ENCODE measurements at places on chromosomes 5 and 9.
A peak's percentile ranks its signal among the peaks of the same experiment; 100 is the strongest.

DNA sequence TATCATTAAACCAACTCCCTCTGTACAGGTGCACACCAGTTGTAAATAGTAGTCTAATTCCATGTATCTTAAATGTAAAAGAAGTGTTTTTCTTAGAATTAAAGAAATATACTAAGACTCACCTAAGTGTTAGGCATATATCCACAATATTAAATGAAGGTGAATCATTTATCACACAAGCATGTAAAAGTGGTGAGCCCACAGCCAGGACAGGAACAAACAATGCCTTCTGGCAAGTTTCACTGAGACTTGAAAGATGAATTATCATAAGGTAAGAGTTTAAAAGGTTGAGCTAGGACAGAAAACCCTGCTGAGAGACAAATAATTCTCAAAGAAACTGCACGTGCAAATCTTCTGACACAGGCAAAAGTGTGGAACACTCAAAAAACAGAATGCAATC lies 832.5 kb downstream of the TAF11L14 start:
- no peak for DNase-seq

DNA sequence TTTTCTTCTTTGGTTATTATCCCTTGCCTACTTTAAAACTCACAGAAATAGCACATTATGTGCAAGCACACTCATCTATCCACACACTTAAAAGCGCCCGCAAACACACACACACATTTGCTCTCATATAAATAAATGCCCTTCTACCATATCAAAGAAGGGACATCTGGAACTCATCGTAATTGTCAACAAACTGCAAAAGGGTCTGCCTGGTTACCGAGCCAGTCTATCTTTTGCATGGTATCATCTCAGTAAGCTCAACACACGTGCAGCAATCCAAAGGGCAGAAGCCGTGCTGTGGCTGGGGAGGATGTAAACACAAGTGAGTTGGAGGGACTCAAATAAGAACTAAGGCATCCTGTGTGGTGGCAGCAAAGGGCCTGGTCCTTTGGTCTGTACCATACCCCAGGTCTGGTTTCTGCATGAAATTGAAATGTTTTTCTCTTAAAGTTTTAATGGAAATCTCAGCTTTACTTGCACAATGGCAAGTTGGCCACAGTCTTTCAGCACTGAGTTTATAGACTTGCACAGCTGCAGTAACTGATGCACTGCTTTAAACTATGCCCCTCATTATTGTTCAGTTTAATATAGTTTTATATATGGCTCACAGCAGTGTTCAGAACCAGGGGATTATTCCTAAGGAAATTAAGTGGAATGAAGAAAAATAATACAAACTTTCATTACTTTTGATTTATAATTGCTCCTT lies 331.0 kb downstream of the ADAMTS6 start:
- no peak for DNase-seq

DNA sequence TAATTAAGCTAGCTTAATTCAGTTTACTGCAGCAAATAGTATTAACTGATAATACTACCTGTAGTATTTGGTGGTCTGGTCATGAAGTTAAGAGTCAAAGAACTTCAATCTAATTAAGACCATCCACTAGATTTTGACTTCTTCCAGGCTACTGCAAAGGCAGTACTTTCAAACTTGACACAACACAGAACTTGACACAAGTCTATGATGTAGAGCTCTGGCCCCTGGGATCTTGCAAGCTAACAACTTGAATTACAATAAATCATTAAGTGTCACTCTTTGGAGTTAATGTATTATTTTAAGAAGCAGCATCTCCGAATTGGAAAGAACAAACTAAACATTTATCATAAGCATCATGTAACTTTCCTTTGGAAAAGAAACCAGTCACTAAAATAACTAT lies 40.9 kb downstream of the UIMC1 start:
- no peak for DNase-seq

DNA sequence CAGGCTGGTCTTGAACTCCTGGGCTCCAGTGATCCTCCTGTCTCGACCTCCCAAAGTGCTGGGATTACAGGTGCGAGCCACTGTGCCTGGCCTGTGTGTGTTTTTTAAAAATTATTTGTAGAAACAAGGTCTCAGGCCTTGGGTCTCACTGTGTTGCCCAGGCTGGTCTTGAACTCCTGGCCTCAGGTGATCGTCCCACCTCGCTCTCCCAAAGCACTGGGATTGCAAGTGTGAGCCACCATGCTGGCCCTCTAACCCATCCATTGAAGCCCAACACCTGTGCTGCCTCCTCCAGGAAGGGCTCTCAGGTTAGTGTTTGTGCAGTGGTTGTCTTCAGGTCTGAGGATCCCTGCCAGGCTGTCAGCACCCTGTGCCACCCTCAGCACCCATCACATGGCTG lies 56.6 kb downstream of the CXXC5 start:
- DNase-seq: no peak

- no peak for DNase-seq
Measured at GRCh38 chr5:81208904-81209303, 24.2 kb upstream of the CKMT2 start.

GRCh38 chr5:93620487-93621326 lies 37.7 kb downstream of the NR2F1 start:
- peak; percentile 93 for DNase-seq

- no peak for DNase-seq
Measured at GRCh38 chr5:105812304-105812703, 1858.4 kb downstream of the EFNA5 start.

- no peak for DNase-seq
Measured at GRCh38 chr9:16090907-16091629, 538.2 kb downstream of the CCDC171 start.

- peak; percentile 80 for DNase-seq
Measured at GRCh38 chr9:37034305-37034937, 353 bp upstream of the PAX5 start.

GRCh38 chr5:169831331-169831730 lies 149.0 kb downstream of the INSYN2B start:
- no peak for DNase-seq

- no peak for DNase-seq
Measured at GRCh38 chr5:27962198-27962597, 923.8 kb upstream of the CDH9 start.

- DNase-seq: peak; percentile 11
Measured at GRCh38 chr5:67405755-67406154, 209.2 kb upstream of the CD180 start.

DNA sequence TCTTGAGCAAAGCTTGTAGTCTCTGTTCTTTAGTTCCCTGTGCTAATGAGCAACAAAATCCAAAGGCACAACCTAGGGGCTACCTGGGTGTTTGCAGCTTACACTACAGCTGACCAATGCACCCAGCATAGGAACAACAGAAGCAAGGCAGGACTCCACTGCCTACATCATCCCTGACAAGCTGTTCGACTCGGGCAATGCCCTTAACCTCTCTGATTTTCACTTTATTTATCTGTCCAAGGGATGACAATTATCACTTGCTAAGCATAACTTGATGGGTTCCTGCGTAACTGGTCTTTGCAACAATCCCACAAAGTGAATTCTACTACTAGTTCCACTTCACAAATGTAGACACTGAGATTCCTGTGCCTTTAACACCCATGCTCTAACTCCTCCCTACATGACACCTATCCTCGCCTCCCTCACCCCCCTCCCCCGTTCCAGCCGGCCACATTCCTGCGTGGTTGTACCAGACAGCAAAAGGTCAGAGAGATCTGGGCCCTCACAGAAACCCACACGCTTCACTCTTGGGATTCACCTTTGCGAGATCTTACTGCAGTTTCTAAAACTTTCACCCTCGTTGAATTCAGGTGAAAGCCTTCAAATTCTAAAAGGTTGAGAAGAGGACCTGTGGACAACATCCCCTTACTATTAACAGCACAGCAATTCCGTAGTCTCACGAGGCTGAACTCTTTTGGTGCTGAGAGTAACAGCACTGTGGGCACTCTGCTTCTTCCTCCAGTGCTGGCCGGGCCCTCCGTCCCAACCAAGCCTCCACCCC lies 995 bp downstream of the IPPK start:
- peak; percentile 41 for DNase-seq

- no peak for DNase-seq
Measured at GRCh38 chr5:57249265-57249874, 75.5 kb downstream of the GPBP1 start.

DNA sequence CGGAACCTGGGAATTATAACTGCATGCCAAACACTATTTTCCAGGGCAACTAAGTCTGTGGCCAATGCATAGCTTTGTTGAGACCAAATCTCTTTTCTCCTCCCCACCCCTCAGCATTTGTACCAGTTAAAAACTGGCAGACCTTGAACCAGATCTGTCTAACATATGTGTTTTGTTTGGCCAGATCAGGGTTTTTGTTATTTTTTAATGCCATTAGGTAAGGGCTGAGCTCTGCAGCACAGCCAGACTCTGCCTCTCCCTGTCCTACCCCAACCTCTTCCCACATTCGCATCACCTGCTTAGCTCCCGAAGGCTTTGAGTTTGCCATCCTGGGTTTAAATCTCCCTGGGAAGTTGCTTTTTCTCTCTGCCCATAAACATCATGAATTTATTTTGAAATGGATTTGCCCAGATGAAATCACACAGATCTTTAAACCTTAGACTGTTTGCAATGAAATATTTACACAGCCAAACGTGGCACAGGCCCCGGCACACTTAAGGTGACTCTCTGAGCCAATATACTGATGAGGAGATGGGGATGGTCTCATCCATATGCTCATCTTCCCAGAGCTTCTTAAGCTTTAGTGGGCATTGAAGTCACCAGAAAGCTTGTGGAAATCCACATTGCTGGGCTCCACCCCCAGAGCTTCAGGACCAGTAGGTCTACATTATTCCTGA lies 54.0 kb upstream of the ALDH1B1 start:
- DNase-seq: no peak

- DNase-seq: peak; percentile 91
Measured at GRCh38 chr9:122099271-122099869, 6.3 kb upstream of the TTLL11 start.

- no peak for DNase-seq
Measured at GRCh38 chr5:25334350-25334749, 689.6 kb upstream of the CDH10 start.

DNA sequence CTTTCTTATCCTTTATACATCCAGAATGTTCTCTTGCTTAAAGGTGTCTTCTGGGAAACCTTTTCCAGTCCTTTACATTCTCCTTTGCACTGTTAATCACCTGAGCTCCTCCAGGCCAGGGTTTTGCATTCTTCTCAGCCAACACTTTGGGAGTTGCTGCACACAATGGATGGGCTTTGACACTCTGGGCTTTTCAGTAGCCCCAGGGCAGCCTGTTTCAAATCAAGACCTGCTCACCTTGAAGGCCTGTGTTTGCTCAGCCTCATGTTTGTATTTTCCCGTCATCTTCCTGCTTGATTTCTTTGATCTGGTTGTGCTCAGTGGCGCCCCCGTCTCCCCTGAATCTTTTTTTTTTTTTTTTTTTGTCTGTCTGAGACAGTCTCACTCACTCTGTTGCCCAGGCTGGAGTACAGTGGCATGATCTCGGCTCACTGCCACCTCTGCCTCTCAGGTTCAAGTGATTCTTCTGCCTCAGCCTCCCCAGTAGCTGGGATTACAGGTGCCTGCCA lies 41.0 kb downstream of the DMRT1 start:
- peak; percentile 37 for DNase-seq

DNA sequence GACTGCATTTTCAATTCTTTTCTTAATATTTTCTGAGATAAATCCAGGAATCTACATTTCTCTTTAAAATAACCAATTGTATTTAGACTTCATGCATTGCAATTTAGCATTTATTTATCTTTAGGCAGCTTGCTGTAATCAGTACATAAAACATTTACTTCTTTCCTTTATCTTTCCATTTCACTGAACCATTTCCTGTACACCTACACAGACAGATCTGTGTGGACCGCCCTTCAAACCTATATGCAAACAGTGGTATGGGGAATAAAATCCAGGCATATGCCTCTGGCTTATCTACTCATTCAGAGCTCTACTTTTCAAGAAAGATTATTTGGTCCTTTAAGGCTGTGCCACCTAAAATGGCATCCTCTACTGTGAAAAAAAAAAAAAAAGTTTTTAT lies 640.0 kb downstream of the MAT2B start:
- DNase-seq: no peak

DNA sequence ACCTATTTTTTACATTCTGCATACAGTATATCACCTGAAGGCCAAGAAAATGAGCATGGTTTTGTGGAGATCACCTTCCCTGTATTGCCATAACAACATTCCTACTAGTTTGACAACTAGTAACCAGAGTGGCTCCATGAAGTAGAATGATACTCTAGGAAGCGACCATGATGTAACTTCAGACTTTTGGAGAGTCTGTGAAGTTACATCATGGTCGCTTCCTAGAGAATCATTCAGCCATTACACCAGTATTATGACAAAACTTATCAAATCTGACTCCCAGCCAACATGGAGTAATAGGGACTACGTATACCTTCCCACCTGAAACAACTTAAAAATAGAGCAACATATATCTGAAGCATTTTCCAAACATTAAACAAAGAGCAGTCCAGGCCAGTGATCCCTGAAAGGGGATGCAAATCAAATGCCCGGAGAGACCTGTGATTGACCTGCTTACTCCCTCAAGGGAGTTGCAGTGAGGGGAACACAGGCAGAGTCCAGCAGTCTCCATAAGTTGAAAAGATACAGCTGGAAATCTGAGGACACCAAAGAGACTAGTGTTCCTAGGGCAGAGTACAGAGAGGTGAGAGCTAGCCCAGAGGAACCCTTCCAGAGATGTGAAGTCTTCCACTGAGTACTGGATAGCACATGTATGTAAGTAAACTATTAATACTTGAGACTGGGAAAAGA lies 7.8 kb downstream of the ECM2 start:
- DNase-seq: no peak

DNA sequence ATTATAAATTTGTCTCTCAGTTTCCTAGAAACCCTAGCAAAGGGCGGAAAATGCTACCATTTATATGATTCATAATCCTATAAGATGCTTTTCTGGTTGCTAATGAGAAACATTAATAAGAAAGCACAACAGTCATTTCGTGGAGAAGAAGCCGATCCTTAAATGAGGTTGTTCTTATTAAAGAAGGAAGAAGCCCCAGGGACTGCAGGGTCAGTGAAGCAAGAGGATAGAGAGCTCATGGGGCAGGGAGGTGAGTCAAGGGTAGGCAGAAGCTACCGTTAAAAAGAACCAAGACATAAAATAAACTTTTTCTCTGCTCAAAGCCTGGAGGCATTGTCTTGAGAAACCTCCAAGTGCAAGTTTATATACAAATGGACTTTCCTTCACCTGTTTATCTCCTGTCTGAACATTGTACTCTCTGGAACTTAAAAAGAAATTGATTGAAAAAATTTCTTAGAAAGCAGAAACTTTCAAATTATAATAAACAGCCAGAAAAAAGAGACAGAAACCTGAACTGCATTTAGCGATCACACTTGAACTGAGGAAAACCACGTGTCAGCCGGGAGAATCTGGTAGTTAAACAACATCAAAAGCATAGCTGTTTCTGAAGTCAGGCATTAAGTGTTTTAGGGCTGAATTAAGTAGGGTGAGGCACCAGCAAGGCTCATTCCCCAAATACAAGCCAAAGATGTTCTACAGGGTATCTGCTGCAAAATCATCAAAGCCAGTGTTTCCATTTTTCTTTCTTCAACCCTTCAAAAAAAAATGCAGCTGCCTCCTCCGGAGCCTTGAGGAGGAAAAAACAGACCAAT lies 21.9 kb downstream of the HTR4 start:
- no peak for DNase-seq

DNA sequence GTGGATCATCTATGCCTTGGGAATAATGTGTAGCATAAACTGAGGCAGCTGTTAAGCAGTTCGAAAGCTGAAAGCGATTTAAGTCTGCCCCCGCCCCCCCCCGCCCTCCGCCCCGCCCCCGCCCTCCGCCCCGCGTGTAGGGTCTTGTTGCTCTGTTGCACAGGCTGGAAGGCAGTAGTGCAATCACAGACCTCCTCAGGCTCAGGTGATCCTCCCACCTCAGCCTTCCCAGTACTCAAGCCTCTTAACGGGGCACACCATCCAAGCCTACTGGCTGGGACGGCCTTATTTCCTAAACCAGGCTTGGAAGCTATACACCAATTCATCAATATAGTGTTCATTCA lies 945 bp downstream of the ANKDD1B start:
- DNase-seq: peak; percentile 14
